ENCODE measurements at places on chromosomes 3 and 15.

- no peak for DNase-seq
Measured at GRCh38 chr3:111336511-111336910, 205.5 kb upstream of the CD96 start.

GRCh38 chr3:182508919-182509711, 284.2 kb upstream of the ATP11B start:
- no peak for DNase-seq

GRCh38 chr15:38065721-38066345, 131.4 kb downstream of the TMCO5A start:
- DNase-seq, result no peak

DNA sequence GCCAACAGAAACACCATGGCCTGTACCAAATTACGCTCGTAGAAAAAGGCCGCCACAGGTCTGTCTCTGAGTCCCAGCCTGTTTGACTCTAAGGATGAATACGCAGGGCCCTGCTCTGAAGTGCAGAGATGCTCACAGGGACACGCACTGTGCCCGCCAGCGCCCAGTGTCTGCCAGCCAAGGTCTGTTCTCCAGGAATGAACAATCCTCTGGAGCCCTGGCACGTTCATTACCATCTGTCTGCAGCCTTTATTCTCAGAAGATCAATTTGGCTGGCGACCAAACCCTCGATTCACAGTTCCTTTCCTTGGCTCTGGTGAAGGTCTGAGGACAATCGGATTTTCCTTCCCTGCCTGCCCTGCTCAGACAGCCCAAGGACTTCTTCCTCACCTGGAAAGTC, 66.3 kb downstream of the NIPA2 start:
- no peak for DNase-seq

DNA sequence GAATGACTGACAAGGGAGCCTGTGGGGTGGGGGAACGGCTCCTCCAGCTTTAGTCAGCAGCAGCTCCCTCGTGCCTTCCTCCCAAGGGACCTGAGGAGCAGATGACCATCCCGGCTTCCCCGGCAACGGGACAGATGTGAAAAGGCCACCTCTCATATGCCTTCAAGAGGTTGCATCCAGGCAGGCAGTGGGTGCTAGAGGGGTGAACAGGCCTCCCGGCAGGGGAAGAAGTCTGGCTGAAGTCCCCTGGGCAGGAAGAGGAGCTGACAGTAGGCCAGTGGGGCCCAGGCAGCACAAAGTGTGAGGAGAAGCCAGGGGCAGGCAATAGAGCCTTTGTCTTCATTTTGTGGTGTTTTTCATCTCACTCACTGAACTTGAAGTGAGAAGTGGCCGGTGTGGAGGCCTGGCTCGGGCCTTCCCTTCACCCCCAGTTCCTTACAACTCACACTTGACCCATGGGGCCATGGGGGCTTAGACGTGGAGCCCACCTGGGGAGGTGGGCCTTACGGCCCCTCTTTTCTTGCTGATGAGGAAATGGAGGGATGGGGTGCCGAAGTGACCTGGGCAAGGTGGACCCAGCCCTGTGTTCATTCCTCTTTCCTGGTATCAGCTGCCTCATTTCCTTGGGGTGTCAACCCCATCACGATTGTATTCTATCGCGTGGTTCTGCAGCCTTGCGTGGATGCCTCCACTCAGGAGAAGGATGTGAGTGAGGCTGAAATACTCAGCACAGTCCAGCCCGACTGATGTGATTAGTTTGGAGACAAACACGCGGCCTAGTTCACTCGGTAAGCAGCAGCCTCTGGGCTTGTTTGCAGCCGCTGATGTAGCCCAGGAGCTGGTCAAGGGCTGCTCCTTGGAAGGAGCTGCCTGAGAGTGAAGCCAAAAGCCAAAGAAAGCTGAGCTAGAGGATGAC, 115.5 kb upstream of the ALDH1A3 start:
- no peak for DNase-seq

DNA sequence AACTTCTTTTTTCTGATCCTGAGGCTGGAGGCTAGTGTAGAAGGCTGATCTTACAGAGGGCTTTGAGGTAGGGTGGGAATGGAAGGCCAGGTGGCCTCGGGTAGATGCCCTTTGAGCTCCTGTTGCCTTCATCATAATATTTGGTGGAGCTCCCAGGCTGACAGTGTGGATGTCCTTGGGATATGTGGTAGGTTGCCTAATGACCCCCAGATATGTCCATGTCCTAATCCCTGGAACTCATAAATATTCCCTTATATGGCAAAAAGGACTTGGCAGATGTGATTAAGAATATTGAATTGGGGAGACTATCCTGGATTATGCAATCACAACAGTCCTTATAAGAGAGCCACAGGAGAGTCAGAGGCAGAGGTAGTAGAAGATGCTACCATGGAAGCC, 5.5 kb downstream of the ADAMTSL3 start:
- DNase-seq, result no peak

- DNase-seq, result no peak
Measured at GRCh38 chr3:195411836-195412235, 31.0 kb downstream of the ACAP2 start.

- DNase-seq, result peak; percentile 81
Measured at GRCh38 chr3:195546130-195546560, 3.0 kb upstream of the PPP1R2 start.

All from kidney glomerular epithelial cell (primary cell).